ENCODE measurements at places on chromosomes 3 and 15.

DNA sequence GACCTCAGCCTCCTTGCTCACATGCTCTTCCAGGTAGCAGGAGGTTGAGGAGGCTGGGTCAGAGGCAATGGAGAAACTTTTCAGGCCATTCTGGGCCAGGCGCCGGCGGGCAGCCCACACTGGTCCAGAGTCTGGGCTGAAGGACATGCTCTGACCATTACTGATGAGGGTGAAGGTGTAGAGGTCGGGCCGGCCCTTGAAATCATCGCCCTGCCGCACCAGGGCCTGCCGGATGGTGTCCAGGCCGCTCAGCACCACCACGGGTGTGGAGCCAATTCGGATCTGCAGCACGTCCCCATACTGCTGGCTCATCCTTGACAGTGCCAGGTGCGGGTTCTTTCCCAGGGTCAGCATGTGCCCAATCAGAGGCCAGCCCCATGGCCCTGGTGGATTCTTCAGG lies 2.7 kb downstream of the CYP1A1 start:
- no peak for DNase-seq

- peak; percentile 77 for DNase-seq
Observed at GRCh38 chr3:187741403-187742350, 3.6 kb downstream of the BCL6 start.

DNA sequence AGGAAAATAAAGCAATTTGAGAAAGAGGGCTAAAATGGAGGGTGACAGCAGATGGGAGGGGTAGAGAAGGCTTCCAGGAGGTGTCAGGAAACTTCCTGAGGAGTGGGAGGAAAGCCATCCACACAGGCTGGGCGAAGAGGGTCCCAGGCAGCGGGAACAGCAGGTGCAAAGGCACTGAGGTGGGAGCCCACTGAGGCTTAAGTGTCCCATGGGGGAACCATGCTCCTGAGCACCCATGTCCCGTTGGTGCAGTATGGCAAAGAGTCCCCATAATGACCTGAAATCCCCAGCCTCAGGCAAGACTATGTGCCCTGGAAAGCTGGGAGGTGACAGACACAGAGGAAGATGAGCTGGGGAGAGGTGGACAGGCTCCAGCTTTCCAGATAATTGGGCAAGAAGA lies 30.0 kb downstream of the CFAP100 start:
- no peak for DNase-seq

DNA sequence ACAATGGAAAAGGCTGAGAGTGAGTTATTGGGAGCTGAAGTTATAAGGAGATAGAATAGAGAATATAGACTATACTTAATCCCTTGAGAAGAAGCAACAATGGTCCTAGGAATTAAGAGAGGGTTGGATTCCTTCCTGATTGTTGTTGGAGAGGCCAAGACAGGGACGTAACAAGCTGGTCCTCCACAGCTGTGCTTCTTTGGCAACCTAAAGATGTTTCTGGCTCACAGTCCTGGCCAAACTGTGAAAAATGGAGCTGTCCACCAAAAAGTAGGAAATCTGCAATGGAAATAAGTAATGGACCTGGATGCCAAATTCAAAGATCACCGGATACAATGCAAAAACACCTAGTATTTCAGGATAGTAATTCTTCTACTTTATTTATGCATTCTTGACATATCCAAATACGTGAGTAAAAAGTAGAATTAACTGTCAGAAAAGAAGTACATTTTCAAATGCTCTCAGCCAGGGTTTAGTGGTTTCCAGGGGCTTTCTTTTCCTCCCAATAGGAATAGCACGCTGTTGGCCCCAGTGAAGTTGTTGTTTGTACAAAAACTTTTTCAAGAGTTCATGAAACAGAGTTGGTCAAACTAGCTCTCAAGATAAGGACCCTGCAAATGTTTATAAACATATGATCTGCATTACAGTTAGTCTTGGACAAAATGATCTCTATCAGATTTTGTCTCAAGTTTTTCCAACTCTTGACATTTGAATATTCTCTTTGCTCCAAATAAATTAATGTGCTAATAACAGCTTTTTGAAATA lies 28.3 kb downstream of the CERS3 start:
- no peak for DNase-seq

GRCh38 chr3:112555535-112556170 lies 6.1 kb downstream of the ATG3 start:
- no peak for DNase-seq

DNA sequence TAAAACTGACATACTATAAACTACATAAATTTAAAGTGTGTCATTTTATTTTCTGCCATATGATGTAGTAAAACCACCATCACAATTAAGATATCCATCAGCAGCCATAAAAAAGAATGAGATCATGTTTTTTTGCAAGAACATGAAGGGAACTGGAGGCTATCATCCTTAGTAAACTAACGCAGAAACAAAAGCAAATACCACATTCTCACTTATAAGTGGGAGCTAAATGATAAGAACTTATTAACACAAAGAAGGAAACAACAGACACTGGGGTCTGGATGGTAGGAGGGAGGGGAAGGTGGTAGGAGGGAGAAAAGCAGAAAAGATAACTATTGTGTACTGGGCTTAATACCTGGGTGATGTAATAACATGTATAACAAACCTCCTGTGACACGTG lies 24.6 kb downstream of the CCDC14 start:
- DNase-seq = no peak

GRCh38 chr3:131553495-131554247 lies 50.9 kb upstream of the MRPL3 start:
- no peak for DNase-seq

- no peak for DNase-seq
Observed at GRCh38 chr3:24047513-24047912, 102.4 kb downstream of the NR1D2 start.

- DNase-seq = no peak
Observed at GRCh38 chr3:152930516-152930915, 95.6 kb downstream of the P2RY1 start.

GRCh38 chr3:12287727-12288181 lies 1.1 kb upstream of the PPARG start:
- DNase-seq = no peak

DNA sequence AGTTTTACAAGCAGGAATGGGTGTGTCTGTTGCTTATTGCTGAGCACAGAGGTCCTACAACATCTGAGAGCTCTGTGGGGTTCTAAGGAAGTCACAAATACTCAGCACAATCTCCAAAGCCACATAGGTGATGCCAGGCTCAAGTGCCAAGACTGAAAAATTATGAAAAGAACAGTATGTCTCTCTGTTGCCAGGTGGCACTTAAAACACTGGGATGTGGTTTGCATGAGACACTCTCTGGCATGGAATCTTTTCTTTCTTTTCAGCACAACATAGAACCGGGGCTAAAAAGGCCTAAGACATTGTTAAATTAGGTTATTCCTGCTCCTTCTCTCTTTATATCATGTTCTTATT lies 127.3 kb upstream of the PRICKLE2 start:
- DNase-seq = no peak

- no peak for DNase-seq
Observed at GRCh38 chr3:129985113-129985512, 10.6 kb downstream of the TRH start.

GRCh38 chr3:36548712-36549111 lies 168.4 kb downstream of the STAC start:
- DNase-seq = no peak

- no peak for DNase-seq
Observed at GRCh38 chr15:75661100-75661755, 13.5 kb downstream of the SNX33 start.

GRCh38 chr3:29822071-29822470 lies 541.2 kb downstream of the RBMS3 start:
- DNase-seq = no peak

GRCh38 chr3:185813691-185814215 lies 11.1 kb downstream of the IGF2BP2 start:
- no peak for DNase-seq

DNA sequence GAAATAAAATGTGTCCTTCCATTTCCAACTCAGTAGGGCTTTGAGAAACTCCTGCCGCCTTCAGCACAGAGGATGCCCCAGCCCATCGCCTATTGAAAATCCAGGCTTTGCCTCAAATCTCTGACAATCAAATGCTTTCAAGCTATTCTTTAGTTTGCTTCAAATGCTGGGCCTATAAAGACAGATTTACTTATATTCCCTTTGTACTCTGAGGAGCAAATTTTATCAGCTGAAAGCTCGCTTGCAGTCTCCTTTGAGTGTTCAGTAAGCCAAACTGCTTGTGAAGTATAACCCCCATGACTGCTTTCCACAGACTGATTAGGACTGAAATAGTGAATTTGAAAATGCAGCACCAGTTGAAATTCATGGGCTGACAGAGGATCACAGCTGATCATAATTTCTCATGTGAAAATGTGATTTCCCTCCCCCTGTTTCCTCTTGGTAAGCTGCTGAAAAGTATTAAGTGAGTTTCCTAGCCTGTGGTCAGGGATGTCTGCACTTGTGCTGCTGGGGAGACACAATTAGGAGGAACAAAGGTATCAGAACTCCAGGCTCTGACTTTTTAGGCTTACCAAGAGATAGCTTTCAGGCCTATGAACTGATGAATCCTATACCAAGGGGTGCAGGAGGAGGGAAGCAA lies 563.4 kb upstream of the TGFBR2 start:
- no peak for DNase-seq

GRCh38 chr3:63438826-63439371 lies 160.8 kb downstream of the SYNPR start:
- no peak for DNase-seq

DNA sequence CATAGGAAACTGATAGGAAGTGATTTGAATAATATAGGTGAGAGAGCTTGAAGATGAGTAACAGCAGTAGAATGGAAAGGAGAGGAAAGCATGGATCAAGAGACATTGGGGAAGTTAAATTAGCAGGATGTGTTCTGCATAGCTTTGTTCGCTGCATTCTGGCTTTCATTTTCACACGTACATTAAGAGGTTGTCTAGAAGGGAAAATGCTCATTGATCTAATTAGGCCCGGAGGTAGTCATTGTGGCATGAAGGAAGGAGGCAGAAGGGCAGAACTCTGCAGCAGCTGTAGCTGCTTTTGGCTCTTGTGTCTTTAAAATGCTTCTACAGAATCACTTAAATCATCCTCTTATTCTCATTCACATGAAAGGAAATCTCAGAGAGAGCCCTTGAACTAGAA lies 40.3 kb downstream of the KCNAB1 start:
- DNase-seq = peak; percentile 57

GRCh38 chr15:57878573-57878972 lies 172.1 kb downstream of the POLR2M start:
- DNase-seq = no peak

- no peak for DNase-seq
Observed at GRCh38 chr3:152998591-152998990, 163.4 kb upstream of the RAP2B start.

GRCh38 chr15:93920204-93920603 lies 311.2 kb upstream of the MCTP2 start:
- DNase-seq = no peak

GRCh38 chr15:60379525-60380274 lies 18.1 kb downstream of the ANXA2 start:
- DNase-seq = no peak

DNA sequence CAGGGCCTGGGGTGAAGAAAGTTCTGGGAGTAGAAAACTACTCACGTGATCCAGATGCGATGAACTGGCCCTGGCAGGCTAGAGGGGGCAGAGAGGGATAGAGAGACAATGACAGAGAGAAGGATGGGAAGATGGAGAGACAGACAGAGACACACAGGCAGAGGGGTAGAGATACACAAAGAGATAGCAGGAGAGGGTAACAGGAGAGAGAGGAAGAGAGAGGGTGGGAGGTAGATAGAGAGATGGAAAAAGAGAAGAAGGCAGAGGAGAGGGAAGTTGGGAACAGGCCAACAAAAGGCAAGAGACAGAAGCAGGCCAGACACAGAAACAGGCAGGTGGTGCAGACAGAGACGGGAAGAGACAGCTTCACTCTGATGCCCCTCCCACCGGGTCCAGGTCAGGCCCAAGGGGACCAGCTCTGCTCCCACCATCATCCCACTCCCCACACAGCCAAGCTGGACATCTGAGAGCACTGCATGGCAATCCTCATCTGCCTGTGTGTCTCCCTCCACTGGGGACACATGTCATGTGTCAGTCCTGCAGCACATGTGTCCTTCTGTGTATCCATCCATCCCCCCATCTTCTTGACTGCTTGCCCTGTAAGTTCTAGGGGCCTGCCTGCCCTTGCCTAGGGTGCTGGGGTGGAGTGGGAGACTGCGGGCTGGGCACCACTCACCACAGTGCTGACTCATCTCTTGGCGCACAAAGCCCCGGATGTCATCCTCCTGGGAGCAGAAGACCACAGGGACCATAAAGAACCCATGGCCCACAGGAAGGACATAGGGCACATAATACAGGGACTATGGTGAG lies 2.2 kb upstream of the UCN2 start:
- no peak for DNase-seq

- no peak for DNase-seq
Observed at GRCh38 chr15:59995568-59996297, 8.4 kb upstream of the FOXB1 start.

DNA sequence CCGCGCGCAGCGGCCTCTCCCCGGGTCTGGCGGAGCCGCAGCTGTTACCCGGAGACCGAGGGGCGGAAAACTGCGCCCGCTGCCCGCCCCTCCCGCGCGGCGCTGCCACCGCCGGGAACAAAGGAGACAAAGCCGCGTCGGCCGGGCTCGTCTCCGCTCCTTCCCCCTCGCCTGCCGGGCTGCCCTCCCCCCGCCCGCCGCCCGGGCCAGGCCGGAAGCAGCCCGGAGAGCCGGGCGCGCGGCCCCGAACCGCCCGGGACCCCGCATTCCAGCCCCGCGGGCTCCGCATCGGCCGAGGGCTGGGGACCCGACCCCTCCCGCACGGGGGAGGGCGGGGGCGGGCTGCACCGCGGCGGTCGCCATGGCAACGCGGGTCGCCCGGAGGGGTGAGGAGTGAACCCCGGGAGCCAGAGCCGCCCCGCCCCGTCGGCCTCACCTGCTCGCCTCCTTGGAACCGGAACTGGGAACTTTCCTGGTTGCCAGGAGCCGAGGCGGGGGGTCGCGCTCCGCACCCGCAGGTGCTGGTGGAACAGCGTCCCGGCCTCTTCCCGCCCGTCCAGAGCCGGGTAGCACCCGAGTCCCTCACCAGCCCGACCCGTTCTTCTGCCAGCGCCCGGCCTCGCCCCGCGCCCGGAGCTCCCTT lies 448 bp downstream of the PLXNB1 start:
- no peak for DNase-seq

DNA sequence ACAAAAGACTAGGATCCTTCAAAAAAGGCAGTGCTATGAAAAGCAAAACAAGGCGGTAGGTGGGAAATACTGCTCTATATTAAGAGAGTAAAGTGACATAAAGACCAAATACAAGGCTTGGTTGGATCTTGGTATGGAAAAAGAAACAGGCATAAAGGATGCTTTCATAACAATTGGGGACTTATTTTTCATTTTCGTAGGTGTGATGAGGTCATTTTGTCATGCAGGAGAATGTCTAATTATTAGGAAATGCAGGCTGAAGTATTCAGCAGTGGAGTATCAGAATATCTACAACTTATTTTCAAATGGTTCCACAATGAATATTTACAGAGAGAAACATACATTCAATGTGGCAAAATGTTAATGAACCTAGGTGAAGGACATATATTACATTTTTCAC lies 9.0 kb downstream of the XPC start:
- no peak for DNase-seq
